ENCODE measurements at places on chromosomes 4 and X.

DNA sequence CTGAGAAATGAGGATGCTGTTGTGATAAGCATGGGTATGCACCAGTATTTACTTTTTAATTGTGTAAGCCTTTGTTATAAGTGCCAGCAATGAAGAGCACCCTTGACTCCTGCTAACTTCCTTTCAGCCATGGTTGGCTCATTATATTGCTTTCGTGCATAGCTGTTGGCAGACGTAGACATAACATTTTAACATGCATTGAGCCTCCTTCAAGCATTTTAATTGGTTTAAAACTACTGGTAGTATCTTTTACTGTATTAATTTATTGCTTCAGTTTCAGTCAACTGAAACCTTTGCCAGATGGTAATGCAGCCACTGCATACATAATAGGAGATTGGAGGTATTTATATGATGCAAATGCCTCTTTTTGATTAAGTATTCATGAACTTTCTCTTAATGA lies 1285.4 kb downstream of the PCDH18 start:
- no peak for DNase-seq

DNA sequence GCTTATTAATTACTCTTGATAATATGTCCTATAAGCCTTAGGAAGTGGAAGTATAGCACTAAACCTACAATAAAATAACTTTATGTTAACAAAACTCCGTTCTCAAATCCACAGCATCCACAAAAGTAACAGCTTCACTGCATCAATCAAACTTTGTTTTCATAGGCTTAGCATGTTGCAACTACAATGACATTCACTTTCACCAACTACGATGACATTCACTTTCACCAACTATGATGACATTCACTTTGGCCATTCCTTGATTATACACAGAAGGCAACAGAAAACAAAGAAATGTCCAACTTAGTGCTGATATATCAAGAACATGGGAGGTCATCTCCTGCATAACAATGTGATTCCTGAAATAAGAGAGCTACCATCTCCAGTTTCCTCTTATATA lies 44.3 kb downstream of the FBXL5 start:
- DNase-seq, result no peak

- no peak for DNase-seq
Observed at GRCh38 chr4:40621592-40622512, 7.8 kb downstream of the RBM47 start.

DNA sequence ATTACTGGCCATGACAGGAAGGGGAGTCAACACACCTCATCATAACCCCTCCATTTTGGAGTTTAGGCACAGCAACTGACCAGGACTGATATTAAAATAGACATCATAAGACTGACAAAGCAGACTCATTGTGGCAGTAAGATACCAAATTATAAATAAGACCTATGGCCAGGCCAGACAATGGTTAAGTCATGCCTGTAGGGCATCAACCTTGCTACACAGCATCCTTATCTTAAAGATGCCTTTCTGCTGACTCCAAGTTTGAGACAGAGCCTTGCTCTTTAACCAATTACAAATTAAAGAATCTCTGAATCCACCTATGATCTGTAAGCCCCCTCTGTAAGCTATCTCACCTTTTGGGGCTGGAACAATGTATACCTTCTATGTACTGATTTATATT lies 65.5 kb downstream of the VCX2 start:
- no peak for DNase-seq

DNA sequence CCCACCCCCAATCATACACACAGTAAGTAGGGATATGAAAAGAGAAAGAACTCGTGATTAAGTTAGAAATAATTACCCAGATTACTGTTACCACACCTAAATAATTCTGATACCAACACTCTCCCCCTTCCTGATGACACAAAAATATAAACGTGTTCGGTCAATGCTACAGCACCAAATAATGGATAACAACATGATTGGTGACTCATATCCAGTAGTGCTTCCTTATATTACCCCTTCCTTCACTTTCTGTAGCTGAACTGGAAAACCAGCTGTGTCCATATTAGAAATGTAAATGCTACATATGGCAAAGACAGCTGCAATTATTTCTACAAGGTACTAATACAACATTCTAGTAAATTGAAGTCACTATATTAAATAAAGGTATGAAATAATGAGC lies 20.8 kb downstream of the EIF4E start:
- DNase-seq, result no peak

All from activated T-helper 1 cell treated with anti-CD3 and anti-CD28 coated beads, Interleukin-2, amount 50 U/mL, for 16 hours (primary cell).